KBM-7 (cell line): ENCODE measurements at places on chromosomes 4 and X.
A peak's percentile ranks its signal among the peaks of the same experiment; 100 is the strongest.

GRCh38 chrX:13261348-13261747 is 58.5 kb downstream of the ATXN3L start:
- no peak for DNase-seq

DNA sequence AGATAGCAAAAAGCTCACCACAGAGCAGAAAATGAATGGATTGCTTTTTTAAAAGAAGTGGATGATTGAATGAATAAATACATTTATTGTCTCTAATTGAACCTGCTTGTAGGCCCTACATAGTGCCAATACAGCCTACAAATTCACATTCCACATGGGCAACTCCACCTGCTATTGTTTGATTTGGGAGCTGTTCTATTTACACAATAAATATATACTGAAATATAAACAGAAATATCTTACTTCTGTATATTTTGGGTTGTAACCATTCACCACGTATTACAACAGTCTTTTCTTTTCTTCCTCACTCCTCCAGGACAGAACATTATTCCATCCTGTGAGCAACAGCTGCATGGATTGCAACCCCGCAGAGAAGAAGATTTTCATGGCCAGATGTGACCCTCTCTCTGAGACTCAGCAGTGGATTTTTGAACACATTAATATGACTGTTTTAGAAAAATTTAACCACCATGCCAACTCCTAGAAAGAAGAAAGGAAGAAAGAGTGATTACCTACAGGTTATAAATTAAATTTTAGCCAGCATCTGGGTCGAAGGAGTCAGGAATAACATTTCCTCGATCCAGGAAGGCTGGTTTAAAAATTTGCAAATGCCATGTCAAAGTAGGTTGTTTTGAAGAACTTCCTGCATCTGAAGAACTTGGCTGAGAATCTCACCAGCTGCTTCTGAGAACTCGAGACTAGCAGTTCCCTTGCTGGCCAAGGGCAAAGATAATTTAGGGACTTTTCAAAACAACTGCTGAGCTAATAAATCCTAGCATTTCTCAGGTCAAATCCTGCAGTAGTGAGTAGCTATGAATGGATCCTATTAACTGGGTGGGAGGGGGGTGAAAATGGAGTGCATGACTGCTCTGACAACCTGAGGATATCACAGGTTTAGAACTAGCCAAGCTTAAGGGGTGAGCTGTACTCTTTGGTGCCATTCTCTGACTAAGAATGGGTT is 128.7 kb upstream of the GALNT7 start:
- DNase-seq: no peak

DNA sequence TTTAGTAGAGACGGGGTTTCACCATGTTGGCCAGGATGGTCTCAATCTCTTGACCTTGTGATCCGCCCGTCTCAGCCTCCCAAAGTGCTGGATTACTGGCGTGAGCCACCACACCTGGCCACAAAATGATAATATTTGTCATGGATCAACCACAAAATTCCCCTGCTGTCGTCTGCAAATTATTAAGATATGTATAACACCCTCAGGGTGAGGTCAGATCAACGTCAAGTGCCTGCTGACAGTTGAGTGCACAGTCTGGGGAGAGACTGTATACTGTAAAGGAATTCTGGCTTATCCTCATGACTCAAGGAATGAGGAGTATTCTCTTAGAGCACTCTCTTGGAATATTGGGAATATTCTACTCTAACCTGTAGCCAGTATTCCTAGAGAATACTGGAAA is 11.2 kb downstream of the EPGN start:
- no peak for DNase-seq

DNA sequence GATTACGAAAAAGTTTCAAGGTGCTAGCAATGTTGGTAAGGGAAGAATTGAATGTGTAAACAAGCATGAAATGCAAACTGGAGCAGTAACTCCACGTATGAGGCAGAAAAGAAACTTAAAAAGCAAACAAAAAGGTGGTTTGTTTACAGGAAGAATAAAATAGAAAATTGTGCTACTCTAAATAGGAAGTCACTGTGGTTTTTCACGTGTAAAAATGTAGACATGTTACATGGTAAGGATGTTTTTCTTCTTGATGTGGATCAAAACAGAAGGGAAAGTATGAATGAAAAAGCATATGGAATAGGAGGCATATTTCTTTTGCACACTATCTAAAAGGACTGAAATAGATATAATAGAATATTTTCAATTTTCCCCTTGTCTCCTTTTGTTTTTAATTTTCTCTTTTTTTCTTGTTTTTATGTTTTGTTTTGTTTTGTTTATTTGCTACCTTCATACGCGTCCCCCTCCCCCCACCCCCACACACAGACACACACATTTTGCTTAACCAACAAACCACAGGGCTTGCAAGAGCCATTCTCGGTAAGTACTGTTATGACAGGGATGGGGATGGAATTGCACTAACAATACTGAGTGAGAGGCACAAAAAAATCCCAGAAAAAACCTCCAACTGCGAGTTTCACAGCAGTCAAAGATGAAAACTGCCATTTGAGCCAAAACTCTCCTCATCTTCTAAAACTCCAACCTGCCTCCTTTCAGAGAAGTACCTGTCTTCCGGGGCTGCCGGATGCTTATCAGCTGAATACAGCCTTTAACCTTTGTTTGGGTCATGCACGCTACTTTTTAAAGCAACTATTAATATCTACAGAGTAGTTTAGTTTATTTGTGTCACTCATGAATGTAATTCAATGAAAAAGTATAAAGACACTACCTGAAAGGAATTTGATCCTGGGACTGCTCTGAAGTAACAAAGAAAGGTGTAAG is 135.8 kb downstream of the IL15 start:
- DNase-seq: no peak

GRCh38 chr4:15778289-15779241 is at the start of gene CD38:
TSS of gene CD38 (plus strand) at chr4:15778328. CDS start at chr4:15778415, 87 bp downstream.
- peak; percentile 73 for DNase-seq

DNA sequence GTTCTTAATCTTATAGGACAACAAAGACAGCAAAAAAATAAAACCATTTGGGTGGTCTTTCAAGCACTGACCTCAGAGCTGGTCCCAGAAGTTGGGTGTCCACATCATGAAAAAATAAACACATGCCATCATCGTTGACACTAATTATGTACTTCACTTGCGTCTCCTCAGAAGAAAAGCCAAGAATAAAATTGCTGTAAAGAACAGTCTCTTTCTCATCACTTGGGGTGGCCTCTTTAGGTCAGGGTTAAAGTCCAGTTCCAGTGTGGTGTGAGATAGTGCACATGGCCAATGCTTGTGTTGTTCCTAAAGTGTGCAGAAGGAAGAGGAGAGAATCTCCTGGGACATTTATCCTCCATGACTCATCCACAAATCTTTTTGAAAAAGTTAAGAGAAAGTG is 49.5 kb upstream of the IBSP start:
- no peak for DNase-seq

DNA sequence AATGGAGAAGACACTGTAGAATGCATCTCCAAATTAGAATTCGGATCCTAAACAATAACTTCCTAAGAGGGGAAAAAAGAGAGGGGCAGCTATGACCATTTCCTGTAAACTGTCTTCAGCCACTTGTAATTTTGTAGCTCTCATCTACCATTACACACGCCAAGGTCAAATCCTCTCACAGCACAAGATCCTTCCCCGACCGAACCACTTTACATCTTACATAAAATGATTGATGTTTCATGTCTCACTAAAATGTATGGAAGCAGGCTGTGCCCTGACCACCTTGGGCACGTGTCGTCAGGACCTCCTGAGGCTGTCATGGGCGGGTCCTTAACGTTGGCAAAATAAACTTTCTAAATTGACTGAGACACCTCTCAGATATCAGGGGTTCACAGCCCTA is 24.1 kb upstream of the PBDC1 start:
- DNase-seq: peak; percentile 75

GRCh38 chrX:17960891-17961290 is 99.8 kb upstream of the RAI2 start:
- DNase-seq: no peak

DNA sequence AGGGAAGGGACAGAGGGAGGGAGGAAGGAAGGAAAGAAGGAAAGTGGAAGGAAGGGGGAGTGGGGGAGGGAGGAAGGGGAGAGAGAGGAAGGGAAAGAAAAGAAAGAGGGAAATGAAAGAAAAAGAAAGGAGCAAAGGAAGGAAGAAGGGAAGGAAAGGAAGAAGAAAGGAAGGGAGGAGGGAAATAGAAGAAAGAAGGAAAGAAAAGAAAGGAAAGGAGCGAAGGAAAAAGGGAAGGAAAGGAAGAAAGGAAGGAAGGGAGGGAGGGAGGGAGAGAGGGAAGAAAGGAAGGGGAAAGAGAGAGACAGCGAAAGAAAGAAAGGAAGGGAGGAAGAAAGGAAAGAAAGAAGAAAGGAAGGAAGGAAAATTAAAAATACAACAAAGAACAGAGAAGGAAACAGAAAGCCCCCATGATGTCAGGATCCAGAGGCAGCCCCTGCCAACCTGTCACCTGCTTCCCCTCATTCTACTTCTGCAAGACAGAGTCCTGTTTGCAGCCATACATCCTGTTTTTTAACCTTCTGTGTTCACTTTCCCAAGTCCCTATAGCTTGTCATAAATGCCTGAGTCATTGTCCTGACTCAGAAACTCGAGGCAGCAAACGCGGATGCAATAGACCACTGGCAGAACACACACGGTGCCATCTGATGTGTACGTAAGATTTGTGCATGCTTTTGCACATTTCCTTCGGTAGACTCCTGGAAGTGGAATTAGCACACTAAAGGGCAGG is 77.0 kb upstream of the C4orf50 start:
- DNase-seq: no peak

DNA sequence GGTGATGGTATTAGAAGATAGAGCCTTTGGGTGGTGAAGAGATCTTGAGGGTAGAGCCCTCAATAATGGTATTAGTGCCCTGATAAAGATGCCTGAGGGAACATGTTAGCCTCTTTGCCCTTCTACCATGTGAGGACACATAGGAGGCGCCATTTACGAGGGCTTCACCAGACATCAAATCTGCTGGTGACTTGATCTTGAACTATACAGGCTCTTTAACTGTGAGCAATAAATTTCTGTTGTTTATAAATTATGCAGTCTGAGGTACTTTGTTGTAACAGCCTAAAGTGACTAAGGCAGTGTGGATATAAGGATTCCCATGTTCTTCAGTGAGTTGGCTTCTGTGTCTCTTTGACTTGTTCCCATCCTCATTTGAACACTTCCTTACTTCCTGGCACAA is 11.8 kb downstream of the MOB1B start:
- DNase-seq: no peak

DNA sequence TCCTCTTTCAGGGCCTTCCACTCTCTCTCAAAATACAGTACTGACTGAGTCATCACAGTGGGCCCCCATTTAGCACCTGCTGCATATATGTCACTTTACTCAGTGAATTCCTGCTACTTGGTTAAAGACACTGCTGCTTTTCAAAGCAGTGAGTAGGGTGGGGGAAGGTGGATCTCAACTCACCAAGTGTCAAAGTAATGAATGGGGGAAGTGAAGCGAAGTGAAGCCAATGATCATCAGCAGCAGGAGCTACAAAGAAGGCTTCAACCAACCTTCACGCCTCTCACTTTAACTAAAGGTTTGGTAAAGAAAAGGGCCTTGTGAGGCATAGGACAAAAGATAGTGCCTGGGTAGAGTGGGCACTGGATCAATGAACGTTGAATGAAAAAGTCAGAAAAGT is 424.1 kb downstream of the SMARCA1 start:
- no peak for DNase-seq

DNA sequence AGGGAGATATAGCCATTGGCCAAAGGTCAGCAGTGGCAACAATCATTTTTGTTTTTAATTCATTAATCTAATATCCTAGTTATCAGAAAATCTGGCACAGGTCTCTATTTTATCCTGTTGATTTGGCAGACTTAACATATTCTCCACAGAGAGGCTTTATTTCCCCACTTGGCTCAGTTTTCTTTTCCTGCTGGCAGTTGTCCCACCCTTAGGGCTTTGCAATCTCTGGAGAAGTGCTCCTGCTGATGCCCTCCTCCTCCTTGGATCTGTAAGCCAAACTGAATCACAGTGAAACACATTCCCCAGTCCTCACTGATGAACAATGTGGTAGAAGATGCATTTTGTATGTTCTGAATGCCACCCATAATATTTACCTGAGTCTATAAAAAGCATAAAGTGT is 889.7 kb downstream of the PDHA2 start:
- DNase-seq: no peak

- no peak for DNase-seq
Observed at GRCh38 chr4:91170768-91171167, 1043.6 kb downstream of the CCSER1 start.

DNA sequence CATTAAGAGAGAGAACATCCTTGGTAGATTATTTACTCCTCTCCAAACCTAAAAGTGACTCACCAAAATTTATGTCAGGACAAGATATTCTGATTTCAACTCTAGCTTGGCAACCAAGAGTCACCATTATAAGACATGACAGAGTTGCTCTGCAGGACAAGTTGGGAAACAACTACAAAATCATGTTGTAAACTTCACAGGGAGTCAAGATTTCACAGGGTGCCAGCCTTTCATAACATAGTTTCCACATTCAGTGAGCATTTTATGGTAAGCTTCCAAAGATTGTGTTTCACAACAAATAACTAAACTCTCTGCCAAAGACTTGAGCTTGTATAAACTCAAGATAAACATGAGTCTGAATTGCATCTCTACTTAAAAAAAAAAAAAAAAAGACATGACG is 121.0 kb upstream of the DIAPH2 start:
- DNase-seq: no peak

GRCh38 chr4:86942185-86942666 is 7.4 kb downstream of the AFF1 start:
- no peak for DNase-seq

DNA sequence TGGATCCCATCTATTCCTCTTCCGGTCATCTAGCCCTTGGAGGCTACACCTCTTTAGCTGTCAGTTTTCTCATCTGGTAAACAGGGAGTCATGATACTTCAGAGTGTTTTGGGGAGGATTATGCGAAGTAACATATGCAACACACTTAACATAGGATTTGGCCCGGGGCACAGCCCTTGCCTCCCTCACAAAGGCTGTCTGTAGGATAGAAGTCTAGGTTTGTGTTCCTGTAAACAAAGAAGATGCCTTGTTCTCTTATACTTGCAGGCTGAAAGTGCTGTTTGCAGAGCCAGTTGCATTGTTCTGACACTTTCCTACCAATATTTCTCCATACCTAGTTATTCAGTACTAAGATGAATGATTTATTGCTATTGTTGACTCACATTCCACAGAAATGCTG is 2.2 kb upstream of the APELA start:
- DNase-seq: no peak

- DNase-seq: no peak
Observed at GRCh38 chrX:646228-646495, 15.6 kb downstream of the SHOX start.

DNA sequence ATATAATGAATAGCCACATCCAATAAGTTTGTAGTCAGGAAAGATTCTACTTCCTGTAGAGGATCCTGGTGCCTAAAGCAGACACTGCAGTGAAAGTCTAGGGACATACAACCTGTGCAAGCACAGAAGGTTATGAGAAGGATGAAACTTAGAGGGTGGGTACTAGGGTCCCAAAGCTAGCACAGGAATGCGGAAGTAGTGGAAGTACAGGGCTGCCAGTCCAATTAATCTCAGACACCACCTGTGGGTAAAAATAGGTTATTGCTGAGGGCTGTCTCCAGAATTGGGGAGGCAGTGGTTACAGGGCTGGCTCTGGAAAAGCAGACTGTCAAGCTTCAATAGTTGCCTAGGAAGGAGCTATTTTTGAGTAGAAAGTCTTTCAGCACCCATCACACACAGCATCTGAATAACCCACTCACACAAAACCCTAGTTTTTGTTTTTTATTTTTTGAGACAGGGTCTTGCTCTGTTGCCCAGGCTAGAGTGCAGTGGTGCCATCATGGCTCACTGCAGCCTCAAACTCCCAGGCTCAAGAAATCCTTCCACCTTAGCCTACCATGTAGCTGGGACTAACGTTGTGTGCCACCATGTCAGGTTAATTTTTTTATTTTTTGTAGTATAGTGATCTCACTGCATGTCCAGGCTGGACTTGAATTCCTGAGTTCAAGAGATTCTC is 50.8 kb upstream of the ELF2 start:
- peak; percentile 71 for DNase-seq
